ENCODE measurements at places on chromosomes 2 and 18. TPM values are rescaled to one million over a fixed set of nuclear protein-coding genes. Genes with fewer than 3 reads are reported as not detected.

DNA sequence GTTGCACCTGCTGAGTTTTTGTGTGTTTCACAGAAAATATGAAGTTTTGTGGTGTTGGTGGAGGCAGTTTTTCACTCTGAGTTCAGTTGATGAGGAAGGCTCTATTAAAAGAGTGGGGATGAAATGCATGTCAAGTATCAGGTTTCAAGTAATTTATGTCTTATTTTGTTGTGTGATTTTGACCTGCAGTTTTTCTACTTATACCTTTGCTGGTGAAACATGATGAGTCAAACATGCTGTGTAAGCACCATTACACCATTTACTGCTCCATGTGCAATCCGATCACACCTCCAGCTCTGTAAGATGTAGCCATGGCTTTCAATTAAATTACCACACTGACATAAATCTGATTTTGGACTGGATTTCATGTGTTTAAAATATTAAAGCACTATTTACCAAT lies 174.5 kb upstream of the ZEB2 start:
- peak overlapping the region; percentile 26 for H3K27ac ChIP-seq
- no peaks in the 10 kb centered on the region for H3K27me3 ChIP-seq
- no peaks in the 10 kb centered on the region for H3K4me1 ChIP-seq
- no peak overlapping the region for H3K4me3 ChIP-seq

GRCh38 chr2:143426296-143426695 lies 297.1 kb downstream of the ARHGAP15 start:
- no peak overlapping the region for H3K4me3 ChIP-seq
- no peaks in the 10 kb centered on the region for H3K27me3 ChIP-seq
- no peak overlapping the region for H3K27ac ChIP-seq

DNA sequence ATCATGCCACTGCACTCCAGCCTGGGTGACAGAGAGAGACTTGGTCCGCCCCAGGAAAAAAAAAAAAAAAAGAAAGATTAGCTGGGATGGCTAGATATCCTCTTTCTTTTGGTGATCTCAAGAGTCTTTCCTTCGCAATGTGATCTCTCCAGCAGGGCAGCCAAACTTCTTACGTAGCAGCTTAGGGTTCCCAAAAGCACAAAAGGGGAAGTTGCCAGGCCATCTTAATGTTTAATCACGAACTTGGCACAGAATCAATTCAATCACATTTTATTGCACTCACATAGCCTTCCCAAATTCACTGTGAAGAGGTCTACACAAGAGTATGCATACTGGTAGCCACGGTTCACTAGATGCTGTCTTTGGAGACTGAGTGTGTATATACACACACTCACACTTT lies 53.1 kb downstream of the VIL1 start:
- H3K4me3 ChIP-seq, result no peak overlapping the region
- no peaks in the 10 kb centered on the region for H3K27me3 ChIP-seq
- H3K27ac ChIP-seq, result no peak overlapping the region
- no peak for DNase-seq

- peak; percentile 7 for DNase-seq
- peaks cover 2% of the 10 kb centered on the region for H3K36me3 ChIP-seq
- peaks cover 24% of the 10 kb centered on the region for H3K4me1 ChIP-seq
- H3K27me3 ChIP-seq, result no peaks in the 10 kb centered on the region
Observed at GRCh38 chr2:71609958-71610357, 156.6 kb downstream of the DYSF start.

DNA sequence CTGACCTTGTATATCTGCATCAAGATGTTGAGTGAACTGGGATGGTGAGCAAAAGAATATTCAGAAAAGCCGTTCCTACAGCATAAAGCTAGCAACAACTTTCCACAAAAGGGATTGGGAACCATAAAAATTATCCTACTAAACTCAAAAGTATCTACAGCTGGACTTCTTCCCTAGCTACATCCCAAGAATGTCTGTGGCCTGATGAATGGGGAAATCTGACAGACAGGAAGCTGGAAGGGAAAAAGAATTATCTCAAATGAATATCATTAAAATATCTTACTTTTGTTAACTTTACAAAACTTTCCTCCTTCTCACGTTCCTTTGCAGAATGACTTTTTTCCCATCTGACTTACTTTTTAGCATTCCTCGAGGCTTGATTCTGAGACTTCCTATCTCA lies 150.9 kb downstream of the PDE11A start:
- no peak overlapping the region for H3K27ac ChIP-seq
- no peak for DNase-seq
- H3K27me3 ChIP-seq, result no peaks in the 10 kb centered on the region
- no peaks in the 10 kb centered on the region for H3K36me3 ChIP-seq
- H3K4me3 ChIP-seq, result no peak overlapping the region

GRCh38 chr2:189129971-189130370 lies 49.6 kb downstream of the COL5A2 start:
- H3K27ac ChIP-seq, result no peak overlapping the region
- no peaks in the 10 kb centered on the region for H3K4me1 ChIP-seq
- H3K27me3 ChIP-seq, result no peaks in the 10 kb centered on the region
- no peak for DNase-seq

Gene ITGB1BP1
- total RNA-seq, result 87.2 TPM

Gene EDAR
- not detected for total RNA-seq

Measured in upper lobe of left lung (tissue), 6 donors.